Activated effector memory CD4-positive, alpha-beta T cell treated with anti-CD3 and anti-CD28 coated beads, Interleukin-2, amount 50 U/mL, for 16 hours (primary cell): ENCODE measurements at places on chromosomes 12 and 14.

GRCh38 chr14:89349171-89350008, 67.6 kb downstream of the FOXN3 start:
- DNase-seq: no peak

- DNase-seq: no peak
Measured at GRCh38 chr12:32559434-32559833, 119.7 kb upstream of the DNM1L start.

DNA sequence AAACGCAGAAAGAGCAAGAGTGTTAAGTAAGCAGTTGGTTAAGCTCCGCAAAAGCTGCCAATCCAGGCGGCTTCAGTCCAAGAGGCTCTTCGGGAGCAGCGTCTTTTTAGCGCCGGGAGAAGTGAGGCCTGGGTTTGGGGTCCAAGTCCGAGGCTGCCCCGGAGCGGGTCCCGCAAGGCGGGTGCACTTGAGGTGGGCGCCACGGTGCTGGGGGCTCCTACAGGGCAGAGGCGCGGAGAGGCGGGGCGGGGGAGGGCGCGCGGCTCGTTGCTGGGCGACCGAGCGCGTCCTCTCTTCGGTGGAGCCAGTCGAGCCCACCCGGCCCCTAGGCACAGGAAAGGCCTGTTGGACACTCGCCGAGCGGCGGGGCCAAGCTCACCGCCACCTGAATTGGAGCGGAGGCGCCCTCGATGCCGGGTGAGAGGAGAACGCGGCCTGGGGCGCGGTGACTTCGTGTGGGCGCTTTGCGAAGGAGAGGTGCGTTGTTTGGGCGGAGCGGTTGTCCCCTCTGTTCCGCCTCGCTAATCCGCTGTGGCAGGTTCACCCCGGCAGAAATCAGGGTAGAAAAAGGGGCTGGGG, 15.6 kb downstream of the TTC6 start:
- DNase-seq: no peak

GRCh38 chr12:39048395-39048794, 143.0 kb upstream of the CPNE8 start:
- no peak for DNase-seq

- no peak for DNase-seq
Measured at GRCh38 chr14:73027546-73027945, 640 bp upstream of the ZFYVE1 start.

DNA sequence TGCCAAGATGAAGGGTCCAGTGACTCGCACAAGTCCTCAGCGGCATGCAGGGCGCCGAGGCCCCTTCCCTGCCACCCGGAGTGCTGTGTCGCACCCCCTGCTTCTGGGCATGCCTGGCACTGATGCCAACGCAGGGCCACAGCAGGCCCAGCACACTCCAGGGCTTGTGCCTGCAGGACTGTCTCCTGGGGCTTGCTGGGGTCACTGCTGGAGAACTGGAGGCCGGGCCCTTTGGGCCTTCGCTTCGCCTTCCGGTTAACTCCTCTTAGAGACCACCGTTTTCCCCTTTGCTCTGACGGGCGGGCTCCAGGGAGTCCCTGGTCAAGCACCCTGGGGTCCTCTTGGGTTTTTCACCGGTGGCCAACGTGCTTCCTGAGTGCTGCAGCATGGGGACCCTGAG, 79.6 kb downstream of the WDR20 start:
- no peak for DNase-seq

DNA sequence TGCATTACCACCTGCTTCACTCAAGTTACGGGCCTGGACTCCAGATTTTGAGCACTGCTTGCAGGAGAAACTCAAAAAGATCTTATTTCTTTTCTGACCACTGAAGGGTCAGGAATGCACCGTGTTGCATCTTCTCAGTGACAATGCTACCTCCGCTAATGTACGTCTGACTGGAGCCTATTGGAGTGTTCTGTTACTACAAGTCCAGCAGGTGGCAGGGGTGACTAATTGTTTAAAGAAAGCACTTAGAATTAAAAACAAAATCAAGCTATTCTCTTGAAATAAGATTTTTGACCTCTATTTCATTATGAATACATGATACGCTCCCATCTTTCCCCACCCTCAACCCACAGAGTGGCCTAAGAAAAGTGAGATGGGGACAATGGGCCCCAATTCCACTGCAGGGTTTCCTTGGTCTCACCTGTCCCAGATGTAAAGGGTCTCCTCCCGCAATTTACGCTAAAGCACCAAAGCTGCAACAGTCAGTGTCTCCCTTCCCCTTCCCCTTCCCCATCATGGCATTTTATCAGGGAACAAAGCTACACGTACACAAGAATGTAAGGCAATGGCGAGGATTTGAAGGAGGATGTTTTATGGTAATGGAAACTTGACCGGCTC, 2.2 kb downstream of the TBPL2 start:
- DNase-seq: no peak

- DNase-seq: no peak
Measured at GRCh38 chr12:74349925-74350324, 187.7 kb upstream of the ATXN7L3B start.

GRCh38 chr12:67981287-67982162, 7.7 kb upstream of the IFNG-AS1 start:
- no peak for DNase-seq

DNA sequence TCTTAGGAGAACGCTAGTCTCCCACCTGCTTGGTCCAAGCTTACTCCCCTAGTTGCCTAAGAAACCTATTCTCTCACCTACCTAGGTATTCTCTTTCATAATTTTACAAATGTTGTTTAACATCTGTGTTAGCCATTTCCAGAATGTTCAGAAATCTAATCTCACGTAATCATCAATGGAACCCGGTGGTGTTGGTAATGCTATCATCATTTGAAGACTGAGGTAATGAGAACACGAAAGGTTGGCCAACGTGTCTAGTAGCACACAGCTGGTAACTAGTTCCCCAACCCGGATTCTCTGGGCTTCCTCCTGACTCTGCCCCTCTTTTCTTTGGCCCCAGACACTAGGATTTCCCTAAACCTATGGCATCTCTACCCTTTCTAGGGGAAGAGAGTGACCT, 43.8 kb upstream of the EMP1 start:
- no peak for DNase-seq

- no peak for DNase-seq
Measured at GRCh38 chr14:101458741-101459550, 102.3 kb upstream of the DIO3 start.

- DNase-seq: no peak
Measured at GRCh38 chr14:96268431-96269358, 12.7 kb downstream of the BDKRB1 start.

DNA sequence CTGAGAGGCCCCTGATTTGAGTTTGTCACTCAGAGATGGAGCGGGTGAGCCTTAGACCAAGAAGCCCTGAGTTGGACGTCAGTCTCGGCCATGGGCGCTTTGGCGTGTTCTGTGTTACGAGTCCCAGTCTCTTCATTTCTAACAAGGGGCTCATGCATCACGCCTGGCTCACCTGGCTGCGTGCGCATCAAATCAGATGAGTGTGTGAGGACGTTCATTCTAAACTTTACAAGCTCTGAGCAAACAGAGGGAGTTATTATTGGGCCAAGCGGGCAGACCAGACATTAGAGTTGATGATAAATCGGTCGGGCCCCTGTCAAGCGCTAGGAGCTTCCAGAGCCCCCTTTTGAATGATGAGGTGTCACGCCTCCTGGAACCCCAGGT, 117.2 kb downstream of the CALM1 start:
- no peak for DNase-seq

DNA sequence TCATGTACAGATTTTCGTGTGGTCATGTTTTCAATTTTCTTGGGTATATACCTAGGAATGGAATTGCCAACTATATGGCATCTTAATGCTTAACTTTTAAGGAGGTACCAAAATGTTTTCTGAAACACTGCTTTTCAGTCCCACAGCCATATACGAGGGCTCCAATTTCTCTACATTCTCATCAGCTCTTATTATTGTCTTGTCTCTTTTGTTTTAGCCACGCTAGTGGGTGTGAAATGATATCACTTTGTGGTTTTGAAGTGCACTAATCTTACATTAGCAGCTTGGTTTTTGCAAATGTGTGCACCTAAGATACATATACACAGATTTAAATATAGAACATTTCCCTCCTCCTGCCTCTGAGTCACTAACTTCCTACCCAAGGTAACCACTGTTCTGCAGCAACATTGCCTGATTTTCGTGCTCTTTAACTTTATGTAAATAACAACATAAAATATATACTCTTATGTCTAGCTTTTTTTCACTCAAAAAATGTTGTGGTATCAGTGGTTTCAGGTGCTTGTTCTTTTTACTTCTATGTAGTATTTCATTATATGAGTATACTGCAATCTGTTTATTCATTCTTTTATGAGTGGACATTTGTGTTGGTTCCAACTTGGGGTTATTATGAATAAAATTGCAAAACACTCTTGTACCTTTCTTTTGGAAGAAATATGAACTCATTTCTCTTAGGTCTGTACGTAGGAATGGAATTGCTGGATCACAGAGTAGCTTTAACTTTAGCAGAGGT, 73.1 kb downstream of the ZFP36L1 start:
- no peak for DNase-seq
